Activated T-cell treated with anti-CD3 and anti-CD28 coated beads, Interleukin-2, amount 50 U/mL, for 72 hours (primary cell): ENCODE measurements at places on chromosomes 11 and 22. TPM values are rescaled to one million over a fixed set of nuclear protein-coding genes. Genes with fewer than 3 reads are reported as not detected.
A peak's percentile ranks its signal among the peaks of the same experiment; 100 is the strongest.

- peak; percentile 52 for DNase-seq
These were observed 13.5 kb downstream of the SCN3B start for GRCh38 chr11:123640677-123641494.

The DGAT2 gene
- total RNA-seq, result 3.4 TPM

DNA sequence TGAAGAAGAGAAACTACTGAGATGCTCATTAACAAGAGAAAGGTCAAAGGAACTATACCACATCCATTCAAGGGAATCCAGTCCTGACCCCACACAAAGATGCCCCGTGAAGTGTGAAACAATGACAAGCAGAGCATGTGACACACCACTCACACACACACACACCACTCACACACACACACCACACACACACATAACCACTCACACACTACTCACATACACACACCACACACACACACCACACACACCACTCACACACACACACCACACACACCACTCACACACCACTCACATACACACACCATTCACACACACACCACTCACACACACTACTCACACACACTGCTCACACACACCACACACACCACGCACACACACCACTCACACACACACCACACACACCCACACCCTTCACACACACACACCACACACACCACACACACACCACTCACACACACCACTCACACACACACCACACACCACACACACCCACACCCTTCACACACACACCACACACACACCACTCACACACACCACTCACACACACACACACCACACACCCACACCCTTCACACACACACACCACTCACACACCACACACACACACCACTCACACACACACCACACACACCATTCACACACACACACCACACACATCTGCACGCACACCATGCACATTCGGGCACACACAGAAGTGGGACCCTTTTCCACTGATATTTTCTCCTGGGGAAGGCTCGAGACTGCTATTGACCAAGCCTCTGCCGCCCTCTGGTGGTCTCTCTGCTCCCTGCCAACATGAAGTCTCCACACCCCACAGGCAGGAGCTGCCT, 32.0 kb upstream of the COMT start:
- peak; percentile 82 for DNase-seq

DNA sequence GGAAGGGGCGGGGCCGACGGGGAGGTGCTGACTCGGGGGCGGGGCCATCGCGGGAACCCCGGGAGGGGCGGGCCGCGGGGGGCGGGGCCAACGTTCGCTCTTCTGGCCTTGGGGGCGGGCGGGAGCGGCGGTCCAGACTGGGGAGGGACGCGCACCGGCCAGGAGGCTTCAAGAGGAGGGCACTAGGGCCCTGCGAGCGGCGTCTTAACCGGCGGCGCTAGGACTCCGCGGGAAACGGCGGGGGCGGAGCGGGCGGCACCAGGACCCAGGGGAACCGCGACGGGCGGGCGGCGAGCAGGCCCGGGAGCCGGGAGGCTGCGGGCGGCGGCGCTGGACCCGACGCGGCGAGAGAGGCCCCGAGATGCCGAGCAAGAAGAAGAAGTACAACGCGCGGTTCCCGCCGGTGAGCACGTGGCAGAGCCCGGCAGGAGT, at the start of gene DRAP1:
Gene DRAP1 (plus strand): TSS at position 286 of the 432 bp plus-strand sequence. CDS start 76 bp downstream, at position 362.
- DNase-seq, result peak; percentile 99

GRCh38 chr11:65796726-65797601, 10.1 kb downstream of the OVOL1 start:
- no peak for DNase-seq

DNA sequence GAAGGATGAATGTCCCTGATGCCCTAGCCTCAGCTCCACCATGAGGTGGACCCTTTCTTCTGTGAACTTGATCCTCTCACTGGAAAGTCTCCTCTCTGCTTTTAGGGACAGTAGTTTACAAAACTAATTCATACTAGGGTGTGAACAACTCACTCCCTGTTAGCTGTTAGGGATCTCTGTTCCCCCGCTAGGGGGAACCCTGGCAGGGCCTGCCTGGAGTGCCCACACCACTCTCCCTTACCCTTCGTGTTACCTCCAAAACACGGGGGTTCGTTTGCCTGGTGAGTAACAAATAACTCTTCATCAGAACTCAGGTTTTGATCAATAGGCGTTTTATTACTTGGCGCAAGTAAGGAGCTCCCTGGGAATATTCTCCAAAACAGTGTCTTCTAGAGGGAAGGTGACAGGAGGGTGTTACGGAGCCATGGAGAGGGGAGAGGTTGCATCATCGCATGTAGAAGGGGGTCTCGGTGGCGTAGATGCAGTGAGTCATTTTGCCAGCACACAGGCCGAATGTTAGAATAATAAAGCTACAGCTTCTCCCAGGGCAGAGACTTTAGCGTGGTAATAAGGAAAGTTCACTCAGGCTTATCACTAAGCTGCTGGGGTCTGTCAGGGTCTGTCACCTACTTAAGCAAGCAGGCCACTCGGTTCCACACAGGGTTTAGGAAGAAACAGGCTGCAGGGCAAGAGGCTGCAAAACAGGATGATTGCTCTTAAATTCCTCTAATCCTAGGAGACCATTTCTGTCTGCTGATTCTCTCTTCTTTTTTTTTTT, 45.8 kb downstream of the C11orf96 start:
- DNase-seq, result no peak

The SCN4B gene
- 0.46 TPM for total RNA-seq

The ADORA2A gene
- 41.2 TPM for total RNA-seq

GRCh38 chr11:69471729-69472540, 9.5 kb upstream of the LINC01488 start:
- no peak for DNase-seq

GRCh38 chr22:39556970-39557841, 13.3 kb upstream of the CACNA1I start:
- DNase-seq, result peak; percentile 35

The ATF4 gene
- total RNA-seq, result 836 TPM

GRCh38 chr11:7683571-7683970, 10.3 kb upstream of the CYB5R2 start:
- no peak for DNase-seq

GRCh38 chr11:133835593-133836548, 9.4 kb downstream of the SPATA19 start:
- DNase-seq, result no peak
